ENCODE measurements at places on chromosomes 12 and 14.

DNA sequence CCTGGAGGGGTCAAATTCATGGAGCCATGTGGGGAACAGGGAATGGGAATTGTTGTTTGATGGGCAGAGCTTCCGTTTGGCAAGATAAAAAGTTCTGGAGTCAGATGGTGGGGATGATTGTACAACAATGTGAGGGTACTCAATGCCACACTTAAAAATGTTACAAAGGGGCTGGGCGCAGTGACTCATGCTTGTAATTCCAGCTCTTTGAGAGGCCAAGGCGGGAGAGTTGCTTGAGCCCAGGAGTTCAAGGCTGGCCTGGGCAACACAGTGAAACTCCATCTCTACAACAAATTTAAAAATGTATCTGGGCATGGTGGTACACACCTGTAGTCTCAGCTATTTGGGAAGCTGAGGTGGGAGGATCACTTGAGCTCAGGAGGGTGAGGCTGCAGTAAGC, 66.0 kb upstream of the DIO3 start:
- DNase-seq: no peak

GRCh38 chr12:122560138-122560537, 33.1 kb downstream of the KNTC1 start:
- no peak for DNase-seq

- no peak for DNase-seq
These were observed 3.3 kb upstream of the CCDC196 start for GRCh38 chr14:66482873-66483272.

DNA sequence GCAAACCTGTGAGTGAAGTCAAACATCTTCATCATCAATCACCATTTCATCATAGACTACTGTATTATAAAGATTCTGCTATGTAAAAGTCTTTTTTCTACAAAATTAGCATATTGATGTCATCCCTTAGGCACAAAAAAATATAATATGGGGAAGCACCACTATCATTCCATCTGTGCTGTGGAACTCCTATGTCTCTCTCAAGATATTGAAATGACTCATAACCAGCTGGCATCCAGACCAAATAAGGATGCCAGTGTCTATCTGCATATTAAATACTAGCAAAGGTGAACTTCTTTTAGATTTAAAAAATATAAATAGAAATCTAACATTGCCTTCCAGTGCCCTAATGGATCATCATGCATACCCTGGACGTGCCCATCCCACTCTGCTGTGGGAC, 17.9 kb upstream of the DCAF5 start:
- DNase-seq: no peak

- DNase-seq: no peak
These were observed 1885.8 kb upstream of the SEL1L start for GRCh38 chr14:83419420-83419819.

DNA sequence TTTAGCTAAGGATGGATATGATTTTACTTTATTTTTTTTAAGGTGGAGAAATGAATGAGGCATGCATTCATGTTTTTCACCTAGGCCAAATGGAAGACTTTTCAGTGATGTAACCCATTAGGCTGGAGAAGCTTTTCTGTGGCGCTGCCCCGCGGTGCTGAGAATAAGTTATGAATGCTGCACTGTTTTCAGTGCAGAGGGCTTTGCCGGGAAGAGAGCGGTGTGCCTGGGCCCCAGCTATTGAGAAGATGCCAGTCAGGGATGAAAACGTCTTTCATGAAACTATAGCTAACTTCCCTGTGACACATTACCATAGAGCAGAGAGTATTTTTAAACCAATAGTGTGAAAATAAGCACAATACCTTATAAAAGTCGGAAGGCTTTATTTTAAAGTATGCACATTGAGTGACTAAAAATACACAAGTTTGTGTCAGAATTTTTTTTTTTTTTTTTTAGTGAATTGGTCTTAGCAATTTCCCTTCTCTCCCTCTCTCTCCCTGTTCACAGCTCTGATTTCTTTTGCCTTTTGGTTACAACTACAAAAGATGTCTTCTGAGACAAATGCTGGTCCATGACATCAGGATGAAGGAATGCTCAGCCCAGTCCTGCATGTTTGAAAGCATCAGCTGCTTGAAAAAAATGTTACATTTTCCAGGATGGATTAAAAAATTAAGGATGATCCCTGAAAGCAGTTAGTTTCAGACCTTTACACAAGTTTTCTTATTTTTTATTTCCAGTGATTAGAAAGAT, 48.3 kb downstream of the NPAS3 start:
- DNase-seq: no peak

DNA sequence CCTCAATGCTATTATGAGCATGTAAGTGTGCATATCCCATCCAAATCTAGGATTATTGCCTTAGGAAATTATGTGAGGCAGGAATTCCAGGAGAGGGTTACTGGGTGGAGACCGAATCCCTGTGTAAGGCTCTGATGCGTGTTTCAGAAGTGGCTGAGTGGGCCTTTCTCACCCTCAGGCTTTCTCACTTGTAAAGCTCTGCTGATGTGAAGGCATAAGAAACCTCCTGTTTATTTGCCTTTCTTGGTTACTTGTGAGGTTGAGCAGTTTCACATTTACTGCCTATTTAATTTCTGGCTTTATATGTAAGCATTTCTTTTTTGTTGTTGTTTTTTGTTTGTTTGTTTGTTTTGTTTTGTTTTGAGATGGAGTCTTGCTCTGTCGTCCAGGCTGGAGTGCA, 11.0 kb downstream of the IL31 start:
- no peak for DNase-seq

GRCh38 chr12:45611061-45611460, 118.4 kb upstream of the ARID2 start:
- DNase-seq: no peak

DNA sequence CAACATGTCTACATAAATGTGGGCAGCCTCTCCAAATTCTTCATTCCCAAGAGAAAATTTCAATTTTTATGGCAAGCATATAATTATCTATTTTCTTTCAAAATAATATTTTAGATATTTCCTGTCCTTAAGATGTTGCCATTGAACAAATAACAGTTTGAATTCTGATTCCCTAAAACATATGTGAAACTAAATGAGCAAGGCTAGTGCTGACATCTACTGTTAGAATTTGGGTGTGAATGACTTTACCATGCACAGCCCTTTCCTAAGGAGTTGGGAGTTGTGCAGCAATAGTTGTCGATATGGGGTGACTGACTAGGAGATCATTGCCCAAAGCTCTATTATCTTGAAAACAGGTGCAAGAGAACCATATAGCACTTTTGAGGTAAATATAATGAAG, 108.2 kb upstream of the SLC38A4 start:
- peak; percentile 16 for DNase-seq
